ENCODE measurements at places on chromosomes 3 and 15.
A peak's percentile ranks its signal among the peaks of the same experiment; 100 is the strongest.

DNA sequence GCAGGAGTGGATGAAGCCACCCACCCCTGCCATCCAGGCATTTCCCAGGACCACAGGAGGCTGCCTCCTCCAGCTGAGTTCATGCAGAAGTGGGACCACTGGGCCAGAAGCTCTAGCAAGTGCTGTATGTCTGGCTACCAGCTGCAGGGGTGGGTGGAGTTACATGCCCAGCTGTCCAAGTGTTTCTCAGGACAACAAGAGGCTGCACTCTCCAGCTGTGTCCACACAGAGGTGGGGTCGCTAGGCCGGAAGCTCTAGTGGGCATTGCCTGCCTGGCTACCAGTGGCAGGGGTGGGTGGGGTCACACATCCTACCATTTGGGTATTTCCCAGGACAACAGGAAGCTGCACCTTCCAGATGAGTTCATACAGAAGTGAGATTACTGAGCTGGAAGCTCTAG is 234.0 kb upstream of the PPP2R3A start:
- no peak for DNase-seq

- DNase-seq: no peak
Measured at GRCh38 chr3:189646853-189647542, 15.8 kb downstream of the TP63 start.

DNA sequence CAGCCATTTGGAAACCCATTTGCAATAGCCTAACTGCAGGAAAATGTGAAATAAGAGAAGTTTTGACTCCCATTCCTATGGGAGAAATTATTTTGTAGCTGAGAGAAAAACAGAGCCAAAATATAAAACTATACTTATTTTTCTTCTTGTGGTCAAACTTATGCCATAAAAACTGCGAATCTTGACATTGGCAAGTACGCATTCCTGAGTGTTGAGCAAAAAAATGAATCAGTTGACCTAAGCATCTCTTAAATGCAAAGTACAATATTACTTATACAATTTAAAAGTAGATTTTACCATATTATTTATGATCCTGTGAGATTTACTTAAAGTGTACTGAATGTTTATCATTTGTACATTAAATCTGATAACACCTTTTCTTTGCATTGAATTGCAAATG is 50.1 kb upstream of the CMC1 start:
- DNase-seq: no peak

GRCh38 chr3:23395115-23395514 is 192.0 kb downstream of the UBE2E2 start:
- no peak for DNase-seq

DNA sequence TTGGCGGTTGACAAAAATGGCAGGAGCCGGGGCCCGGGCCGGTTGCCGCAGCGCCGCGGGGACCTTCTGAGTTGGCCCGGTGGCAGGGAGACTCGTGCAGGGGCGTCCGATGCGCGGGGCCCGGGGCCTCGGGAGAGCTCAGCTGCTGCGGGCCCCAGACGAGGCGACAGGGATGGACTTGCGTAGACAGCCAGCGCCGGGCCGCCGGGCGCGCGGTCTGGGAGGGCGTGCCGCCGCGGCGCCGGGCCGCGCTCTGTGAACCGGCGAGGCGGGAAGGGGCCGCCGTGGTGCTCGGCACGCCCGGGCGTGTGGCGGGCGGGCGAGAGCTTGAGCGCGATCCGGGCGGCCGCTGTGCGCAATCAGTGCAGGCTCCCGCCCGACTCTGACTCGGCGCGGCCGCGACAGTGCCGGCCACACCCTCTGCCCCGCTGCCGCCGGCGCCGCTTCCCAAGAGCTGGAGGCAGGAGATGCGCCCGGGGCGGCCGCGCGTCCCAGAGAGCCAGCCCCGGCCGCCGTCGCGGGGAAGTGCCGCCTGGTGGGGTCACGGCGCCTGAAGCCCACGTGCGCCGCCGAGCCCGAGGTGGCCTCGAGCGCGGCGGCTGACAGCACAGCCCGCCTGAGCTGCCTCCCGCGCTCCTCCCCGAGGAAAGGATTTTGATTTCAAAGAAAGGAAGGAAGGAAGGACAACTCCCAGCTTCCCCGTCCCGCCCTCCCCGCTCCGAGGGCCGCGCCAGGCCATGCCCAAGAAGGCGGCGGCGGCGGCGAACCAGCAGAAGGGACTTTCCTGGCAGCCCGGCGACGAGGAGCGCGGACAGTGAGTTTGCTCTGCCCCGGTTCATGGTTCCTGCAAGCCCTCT is 657 bp downstream of the TLNRD1 start:
- peak; percentile 63 for DNase-seq

DNA sequence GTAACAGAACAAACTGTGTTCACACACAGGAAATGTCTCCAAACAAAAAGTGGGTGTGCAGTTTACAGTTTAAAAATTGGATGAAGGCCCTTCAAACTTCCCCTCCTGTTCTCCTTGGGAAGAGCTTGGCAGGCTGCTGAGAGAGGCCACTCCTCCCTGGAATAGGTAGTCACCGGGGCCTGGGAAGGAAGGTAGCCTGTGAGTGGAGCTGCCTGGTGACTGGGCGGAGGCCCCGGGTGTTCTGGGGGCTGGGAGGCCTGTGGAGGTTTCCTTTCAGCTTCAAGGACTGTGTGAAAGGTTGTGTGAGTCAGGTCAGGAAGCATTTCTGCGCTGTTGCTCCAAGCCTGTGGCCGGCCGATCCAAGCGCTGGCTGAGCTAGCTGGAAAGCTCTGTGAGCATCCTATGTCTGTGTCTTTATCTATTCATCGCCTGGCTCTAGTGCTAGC is 14.1 kb downstream of the SLCO3A1 start:
- peak; percentile 72 for DNase-seq

- DNase-seq: no peak
Measured at GRCh38 chr3:183435661-183436060, 7.2 kb upstream of the MCF2L2 start.

- DNase-seq: no peak
Measured at GRCh38 chr3:140941090-140941433, 574 bp upstream of the SLC25A36 start.

- peak; percentile 9 for DNase-seq
Measured at GRCh38 chr15:38512901-38513300, 51.7 kb downstream of the RASGRP1 start.

GRCh38 chr3:33061782-33062181 is 35.2 kb downstream of the GLB1 start:
- DNase-seq: no peak

DNA sequence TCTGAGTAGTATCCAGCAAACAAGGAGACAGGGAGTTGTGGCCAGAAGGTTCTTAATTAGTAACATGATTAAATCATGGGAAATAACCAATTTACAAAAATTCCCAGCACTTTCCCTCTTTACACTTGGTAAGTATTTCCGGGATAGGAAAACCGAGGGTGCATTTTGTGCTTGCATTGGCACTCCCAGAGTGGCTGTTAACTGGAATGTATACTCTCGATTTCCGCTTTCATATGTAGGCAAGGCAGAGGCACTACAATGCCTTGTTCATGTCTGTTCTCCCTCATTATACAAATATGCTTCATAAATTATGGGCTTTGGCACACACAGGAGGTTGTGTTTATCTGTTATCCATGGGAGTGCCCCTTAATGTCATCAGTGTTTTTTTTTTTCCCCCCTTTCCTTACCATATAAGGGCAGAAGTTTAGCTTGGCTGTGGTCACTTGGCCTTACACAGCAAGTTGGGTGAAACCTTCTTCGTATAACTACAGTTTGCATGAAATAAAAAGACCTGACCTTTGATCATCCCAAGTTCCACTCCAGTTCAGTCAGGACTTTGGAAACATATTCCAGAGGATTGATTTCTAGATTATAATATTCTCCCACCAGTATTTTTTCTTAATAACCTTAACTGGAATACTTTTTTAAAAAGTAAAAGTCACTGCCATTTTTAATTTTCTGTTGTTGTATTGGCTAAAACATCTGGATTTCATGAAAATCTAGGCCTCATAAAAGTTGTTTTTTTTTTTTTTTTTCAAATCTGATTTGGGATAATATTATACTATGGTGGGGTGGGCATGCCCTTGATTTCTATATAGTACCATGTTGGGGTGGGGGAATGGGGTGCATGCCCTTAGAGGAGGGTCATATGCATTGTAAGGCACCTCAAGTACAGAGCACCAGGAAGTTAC is 8.9 kb downstream of the TPM1 start:
- DNase-seq: peak; percentile 47

DNA sequence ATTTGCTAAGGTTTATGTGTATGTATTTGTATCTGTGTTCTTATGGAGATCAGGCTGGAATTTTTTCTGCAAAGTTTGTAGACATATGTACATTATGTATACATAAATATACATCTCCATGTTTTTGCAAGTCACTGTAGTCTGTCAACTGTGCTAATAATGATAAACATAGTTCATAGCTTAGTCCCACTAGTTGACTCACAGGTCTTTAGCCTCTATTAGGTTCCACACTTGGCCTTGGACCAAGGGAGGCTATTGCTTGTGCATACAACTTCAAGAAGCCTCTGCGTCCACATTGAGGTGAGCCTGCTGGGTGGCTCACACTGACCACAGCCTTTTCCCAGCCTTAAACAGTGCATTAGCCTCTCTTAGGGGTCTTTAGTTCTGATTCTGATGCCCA is 243.8 kb upstream of the PEX5L start:
- DNase-seq: no peak

GRCh38 chr15:63104727-63105126 is 16.9 kb upstream of the LACTB start:
- DNase-seq: no peak

DNA sequence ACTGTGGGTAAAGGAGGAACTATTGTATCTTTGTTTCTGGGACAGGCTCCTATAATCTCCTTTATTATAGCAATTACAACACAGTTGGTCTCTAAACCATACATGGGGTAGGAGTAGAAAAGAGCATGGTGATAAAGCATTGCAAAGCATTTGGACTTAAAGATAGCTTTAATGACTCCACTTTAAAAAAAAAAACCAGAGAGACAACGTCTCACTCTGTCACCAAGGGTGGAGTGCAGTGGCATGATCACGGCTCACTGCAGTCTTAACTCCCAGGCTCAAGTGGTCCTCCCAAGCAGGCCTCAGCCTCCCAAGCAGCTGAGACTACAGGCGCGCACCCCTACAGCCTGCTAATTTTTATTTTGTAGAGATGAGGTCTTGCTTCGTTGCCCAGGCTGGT is 68.2 kb downstream of the DENND4A start:
- DNase-seq: no peak

GRCh38 chr15:55737373-55737772 is 5.6 kb downstream of the PRTG start:
- DNase-seq: no peak

GRCh38 chr3:151290673-151291072 is 12.3 kb upstream of the P2RY14 start:
- peak; percentile 39 for DNase-seq

- DNase-seq: no peak
Measured at GRCh38 chr3:194702545-194702944, 16.9 kb downstream of the FAM43A start.

GRCh38 chr3:195885036-195885891 is 23.1 kb downstream of the TNK2 start:
- DNase-seq: peak; percentile 88

DNA sequence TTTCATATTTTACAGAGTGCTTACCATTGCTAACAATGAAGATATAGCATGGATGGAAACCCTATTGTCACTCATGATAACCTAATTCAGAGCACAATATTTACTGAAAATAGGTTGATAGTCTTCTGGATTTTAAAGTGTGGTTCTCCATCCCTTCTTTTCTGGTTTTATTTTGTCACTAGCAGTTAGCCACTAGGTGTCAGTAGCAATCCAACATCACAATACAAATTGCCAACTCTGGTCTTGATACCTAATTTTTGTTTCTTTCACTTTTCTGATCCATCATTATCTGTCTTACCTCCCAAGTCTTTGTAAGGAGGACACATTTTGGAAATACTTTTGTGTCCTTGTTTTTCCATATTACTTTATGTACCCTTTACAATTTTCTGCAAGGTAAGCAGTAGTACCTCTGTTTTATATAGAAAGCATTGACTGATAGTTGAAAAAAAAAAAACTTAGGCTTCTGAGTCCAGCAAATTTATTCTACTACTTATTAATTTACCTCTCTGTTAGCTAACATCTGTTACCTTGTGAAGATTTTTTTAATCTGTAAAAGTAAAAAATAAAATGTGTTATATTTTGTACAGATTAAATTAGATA is 28.3 kb upstream of the CRYBG3 start:
- DNase-seq: peak; percentile 81

- DNase-seq: no peak
Measured at GRCh38 chr3:15808679-15809310, 11.0 kb upstream of the ANKRD28 start.

DNA sequence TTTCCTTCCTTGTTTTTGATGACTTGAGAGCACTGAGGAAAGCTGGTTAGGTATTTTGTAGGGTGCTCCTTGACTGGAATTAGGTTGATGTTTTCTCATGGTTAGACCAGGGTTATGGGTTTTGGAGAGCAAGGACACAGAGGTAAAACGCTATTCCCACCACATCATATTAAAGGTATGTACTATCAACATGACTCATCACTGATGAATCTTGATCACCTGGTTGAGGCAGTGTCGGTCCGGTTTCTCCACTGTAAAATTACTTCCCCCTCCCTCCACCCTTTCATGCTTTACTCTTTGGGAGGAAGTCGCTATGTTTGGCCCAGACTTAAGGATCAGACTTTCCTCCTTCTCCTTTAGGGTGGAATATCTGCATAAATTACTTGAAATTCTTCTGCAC is 201.6 kb downstream of the EDEM1 start:
- DNase-seq: no peak

- no peak for DNase-seq
Measured at GRCh38 chr3:37989821-37990480, 635 bp upstream of the VILL start.

- DNase-seq: peak; percentile 9
Measured at GRCh38 chr3:152737021-152737908, 97.7 kb upstream of the P2RY1 start.

DNA sequence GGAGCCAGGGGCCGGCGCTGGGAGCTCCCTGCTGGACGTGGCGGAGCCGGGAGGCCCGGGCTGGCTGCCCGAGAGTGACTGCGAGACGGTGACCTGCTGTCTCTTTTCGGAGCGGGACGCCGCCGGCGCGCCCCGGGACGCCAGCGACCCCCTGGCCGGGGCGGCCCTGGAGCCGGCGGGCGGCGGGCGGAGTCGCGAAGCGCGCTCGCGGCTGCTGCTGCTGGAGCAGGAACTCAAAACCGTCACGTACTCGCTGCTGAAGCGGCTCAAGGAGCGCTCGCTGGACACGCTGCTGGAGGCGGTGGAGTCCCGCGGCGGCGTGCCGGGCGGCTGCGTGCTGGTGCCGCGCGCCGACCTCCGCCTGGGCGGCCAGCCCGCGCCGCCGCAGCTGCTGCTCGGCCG is 1.5 kb downstream of the SMAD6 start:
- peak; percentile 57 for DNase-seq

All from tongue (tissue), 3 donors.